ENCODE measurements at places on chromosomes 7 and 10.

DNA sequence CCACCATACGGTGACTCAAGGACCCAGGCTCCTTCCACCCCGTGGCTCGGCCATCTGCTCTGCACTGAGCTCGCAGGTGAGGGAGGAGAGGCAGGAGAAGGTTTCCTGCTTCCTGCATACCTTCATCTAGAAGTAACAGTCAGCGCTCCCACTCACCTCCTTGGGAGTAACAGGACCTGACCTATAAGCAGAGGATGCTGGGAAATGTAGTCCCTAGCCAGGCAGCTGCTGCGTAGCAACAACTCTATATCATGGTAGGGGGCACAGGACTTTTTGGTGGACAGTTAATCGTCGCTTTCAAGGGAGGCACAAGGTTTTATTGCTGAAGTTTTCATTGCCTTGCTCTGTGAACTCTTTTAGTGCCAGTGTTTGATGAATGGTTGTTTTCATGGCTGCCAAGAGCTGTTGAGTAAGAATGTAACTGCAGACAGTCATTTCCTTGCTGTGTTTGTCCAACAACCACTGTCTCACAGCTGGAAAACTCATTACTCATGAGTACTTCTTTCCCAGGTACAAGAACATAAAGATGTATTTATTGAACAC, 10.2 kb upstream of the ZFYVE27 start:
- DNase-seq: no peak

GRCh38 chr7:34584526-34584925, 73.5 kb upstream of the NPSR1 start:
- no peak for DNase-seq

GRCh38 chr7:77281780-77282478, 82.3 kb upstream of the FGL2 start:
- DNase-seq: no peak

DNA sequence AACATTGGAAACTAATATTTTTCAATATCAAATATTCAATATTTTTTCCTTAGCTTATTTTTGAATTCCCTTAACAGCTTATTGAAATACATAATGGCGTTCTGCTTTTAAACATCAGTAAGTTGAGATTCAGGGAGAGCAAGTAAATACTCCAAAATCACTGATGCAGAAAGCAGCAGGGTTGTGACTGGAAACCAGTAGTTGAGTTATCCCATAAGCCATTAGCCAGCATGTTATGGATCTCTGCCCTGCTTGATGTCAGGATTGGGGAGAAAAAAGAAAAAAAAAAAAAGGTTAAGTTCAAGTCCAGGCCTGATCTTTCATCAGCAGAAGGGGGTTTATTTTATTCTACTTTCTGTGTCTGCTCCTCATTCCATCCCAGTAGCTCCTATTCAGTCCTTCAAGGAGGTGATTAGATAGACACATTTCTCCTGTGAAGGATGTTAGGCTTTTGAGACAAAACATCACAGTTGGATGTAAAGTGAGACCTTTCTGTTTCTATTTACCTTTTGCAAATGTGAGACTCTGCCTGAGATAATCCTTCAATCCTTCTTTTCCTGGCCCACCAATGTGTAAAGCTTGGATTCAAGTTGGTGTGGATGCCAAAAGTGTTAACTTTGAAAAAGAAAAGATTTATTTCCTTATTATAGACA, 110.9 kb upstream of the HDAC9 start:
- DNase-seq: peak; percentile 78

- DNase-seq: no peak
Measured at GRCh38 chr10:78309536-78310237, 276.0 kb downstream of the RPS24 start.

DNA sequence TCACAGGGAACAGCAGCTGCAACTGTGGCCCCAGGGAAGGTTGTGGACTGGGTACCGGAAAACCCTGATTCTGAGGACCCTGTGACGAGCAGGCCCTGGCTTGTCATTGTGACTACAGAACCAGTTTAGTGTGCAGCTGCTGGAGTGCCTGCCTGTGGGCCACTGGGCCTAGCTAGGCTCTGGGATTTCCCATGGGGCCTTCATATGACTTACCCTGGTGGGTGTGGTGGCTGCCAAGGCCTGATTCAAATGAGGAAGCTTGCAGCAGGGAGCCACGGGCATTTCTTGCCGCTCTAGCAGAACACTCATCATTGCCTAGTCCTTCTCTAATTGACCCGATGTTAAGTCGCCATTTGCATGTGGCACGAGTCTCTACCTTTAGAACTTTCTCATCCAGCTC, 14.7 kb upstream of the CAMK2G start:
- DNase-seq: no peak

DNA sequence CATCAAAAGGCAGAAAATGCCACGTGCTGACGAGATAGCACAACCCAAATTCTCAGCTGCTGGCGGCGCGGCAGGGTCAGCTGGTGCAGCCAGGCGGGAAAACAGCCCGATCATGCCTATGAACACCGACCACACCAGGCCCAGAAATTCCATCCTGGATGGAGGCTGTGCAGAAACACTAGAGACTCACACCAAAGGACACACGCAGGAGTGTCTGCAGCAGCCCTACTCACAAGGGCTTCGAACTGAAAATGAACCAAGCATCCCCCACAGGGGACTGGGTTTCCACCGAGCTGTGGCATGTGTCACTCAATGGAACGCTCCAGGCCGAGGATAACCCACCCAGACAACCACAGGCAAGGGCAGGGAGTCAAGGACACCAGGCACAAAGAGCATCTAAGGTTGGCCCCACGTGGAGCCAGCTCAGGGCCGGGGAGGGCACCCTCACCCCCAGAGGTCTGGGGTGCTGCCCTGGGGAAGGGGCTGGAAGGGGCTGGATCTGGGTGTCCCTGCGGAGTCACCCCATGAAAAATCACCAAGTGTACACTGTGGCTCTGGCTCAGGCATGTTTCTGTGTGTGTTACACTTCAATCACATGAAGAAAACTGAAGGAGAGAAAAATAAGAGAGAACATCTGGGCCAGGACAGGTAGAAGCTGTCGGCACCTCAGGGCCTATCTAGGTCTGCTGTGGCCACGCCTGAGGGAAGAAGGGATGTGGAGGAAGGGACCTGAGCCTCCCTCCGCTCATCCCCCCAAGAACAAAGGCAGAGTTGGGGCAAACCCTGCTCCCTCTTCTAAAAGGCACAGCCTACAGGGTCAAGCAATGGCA, 33.0 kb downstream of the RASGEF1A start:
- no peak for DNase-seq

DNA sequence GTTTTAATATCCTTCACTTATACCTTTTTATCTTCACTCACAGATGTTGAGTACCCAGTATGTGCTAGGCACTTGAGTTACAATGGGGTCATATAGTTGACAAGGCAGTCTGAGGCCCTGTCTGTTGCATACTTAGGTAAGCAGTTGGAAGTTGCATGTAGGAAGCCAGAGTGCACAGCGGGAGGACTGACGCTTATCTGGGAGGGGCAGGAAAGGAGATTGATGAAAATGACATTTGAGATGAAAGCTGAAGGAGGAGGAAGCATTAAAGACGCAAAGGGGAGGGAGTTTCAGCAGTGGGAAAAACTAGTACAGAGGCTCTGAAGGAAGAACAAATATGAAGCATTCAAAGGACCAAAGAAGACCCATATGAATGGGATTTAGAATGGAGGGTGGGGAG, 266.2 kb downstream of the HTR7 start:
- no peak for DNase-seq

DNA sequence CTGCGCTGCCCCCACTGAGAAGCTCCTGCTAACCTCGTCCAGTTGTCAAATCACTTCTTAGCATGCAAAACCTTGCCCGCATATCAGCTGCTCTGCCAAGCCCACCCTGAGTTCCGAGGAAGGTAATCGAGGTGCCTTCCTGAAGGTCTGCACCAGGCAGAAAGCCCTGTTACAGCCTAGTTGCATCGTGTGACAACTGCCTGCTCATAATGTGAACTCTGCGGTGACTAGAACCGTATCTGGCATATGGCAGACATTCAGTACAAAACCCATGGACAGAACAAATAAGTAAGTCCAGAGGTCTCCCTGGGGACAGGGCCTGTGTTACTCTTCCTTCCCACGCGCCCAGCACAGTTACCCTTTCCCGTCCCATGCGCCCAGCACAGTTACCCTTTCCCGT, 394.3 kb downstream of the DNAJB6 start:
- DNase-seq: no peak

GRCh38 chr10:102141583-102142107, 8.8 kb downstream of the PPRC1 start:
- DNase-seq: no peak

- no peak for DNase-seq
Measured at GRCh38 chr7:1695800-1696454, 25.9 kb downstream of the ELFN1 start.

DNA sequence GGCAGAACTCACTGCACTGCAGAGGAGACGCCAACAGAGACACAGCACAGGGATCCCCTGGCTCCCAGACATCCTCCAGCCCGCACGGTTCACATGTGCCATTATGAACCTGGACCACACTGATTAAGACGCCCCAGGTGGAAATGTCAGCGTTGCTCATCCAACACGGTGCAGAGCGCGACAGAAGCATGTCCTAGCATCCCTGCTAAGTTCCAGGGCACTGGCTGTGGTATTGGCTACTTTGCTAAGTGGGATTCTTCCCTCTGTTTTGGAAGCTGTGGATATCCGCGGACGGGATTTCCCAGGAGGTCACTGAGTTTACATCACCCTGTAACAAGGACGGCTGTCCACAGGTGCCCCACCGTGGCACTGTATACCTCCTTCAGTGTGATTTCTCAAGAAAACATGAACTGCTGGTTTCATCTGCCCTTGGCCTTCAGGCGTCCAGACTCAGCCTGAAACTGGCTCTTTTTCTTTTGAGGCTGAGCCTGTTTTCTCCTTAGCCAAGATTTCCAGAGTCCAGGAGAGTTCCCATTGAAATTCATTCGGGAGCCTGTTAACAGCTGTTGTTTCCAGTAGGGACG, 324.0 kb downstream of the WDR37 start:
- DNase-seq: no peak

DNA sequence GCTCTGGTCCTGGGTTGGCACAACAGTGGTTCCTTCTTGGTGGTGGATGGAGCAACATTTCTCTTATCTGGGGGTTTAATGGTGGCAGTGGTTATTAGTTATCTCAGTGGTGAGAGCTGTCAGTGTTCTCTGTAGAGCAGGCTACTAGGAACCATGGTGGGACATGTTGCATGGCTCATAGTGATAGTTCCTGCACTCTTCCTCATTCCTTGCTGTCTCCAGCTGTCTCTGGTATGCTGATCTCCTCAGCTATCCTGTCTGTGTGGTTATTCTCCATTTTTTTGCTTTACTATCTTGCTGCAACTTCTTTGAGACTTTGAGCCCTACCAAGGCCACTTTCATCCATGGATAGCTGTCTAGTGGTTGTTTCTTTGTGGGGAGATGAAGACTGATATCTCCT, 44.0 kb downstream of the CCDC7 start:
- DNase-seq: no peak

- DNase-seq: no peak
Measured at GRCh38 chr10:36880898-36881297, 244.5 kb upstream of the ANKRD30A start.

GRCh38 chr7:55481155-55481554, 91.1 kb downstream of the VOPP1 start:
- no peak for DNase-seq

- DNase-seq: no peak
Measured at GRCh38 chr10:24911029-24911428, 41.4 kb downstream of the PRTFDC1 start.

Measured in NCI-H187 treated with DMSO at 0.1 percent for 48 hours (cell line).